MG63 (cell line): ENCODE measurements at places on chromosomes 11 and 22.

- no peak for DNase-seq
Measured at GRCh38 chr11:83088965-83089364, 17.3 kb upstream of the RAB30 start.

DNA sequence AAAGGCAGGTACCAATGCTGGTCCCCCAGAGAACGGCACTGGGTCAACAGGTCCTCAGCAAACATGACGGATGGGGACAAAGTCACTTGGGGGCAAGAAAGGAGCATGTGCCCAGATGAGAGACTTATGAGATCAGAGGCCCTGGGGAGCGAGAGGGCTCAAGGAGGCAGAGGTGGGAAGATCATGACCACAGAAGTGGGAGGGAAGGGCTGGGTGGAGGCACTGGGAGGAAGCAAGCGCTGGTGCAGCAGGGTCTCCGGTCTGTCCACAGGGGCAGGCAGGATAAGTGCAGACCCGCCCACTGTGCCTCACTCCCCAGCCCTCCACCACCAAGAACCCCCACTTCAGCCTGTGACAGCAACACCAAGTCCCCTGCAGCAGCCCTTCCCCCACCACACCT is 10.9 kb downstream of the ELFN2 start:
- no peak for DNase-seq

- DNase-seq = no peak
Measured at GRCh38 chr22:47384977-47385376, 622.5 kb downstream of the TBC1D22A start.

DNA sequence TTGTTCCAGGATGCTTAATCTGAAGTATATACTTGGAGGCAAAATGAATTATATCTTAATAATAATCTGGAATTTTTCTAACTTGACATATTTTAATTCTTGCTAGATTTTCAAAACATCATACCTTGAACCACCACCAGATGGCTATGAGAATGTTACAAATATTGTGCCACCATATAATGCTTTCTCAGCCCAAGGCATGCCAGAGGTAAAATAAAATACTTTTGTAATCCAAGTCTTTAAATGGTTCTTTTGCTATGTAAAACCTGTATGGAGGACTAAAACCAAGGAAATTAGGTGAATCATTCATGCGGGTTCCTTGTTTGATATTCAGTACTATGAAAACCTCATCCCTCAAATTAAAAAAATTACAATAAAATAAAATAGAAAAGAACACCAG is 14.4 kb downstream of the NAALAD2 start:
- no peak for DNase-seq

- no peak for DNase-seq
Measured at GRCh38 chr11:108216988-108217387, 5.5 kb downstream of the NPAT start.

- DNase-seq = no peak
Measured at GRCh38 chr11:128394431-128395089, 192.8 kb downstream of the ETS1 start.
